ENCODE measurements at places on chromosomes 1 and 21.

GRCh38 chr1:20723537-20724363 lies 5.9 kb upstream of the KIF17 start:
- H3K27ac ChIP-seq, result no peak overlapping the region
- no peaks in the 10 kb centered on the region for H3K36me3 ChIP-seq
- H3K27me3 ChIP-seq, result peaks cover 33% of the 10 kb centered on the region
- no peak for DNase-seq
- H3K4me1 ChIP-seq, result peaks cover 23% of the 10 kb centered on the region
- H3K4me3 ChIP-seq, result no peak overlapping the region

GRCh38 chr1:212667223-212668139 lies 32.2 kb downstream of the BATF3 start:
- H3K27ac ChIP-seq, result peak overlapping the region; percentile 93
- no peak for DNase-seq
- peaks cover 9% of the 10 kb centered on the region for H3K27me3 ChIP-seq
- H3K36me3 ChIP-seq, result no peaks in the 10 kb centered on the region
- peaks cover 31% of the 10 kb centered on the region for H3K4me1 ChIP-seq

- no peak overlapping the region for H3K4me3 ChIP-seq
- H3K4me1 ChIP-seq, result peaks cover 90% of the 10 kb centered on the region
These were observed 40.4 kb downstream of the KCNJ15 start for GRCh38 chr21:38297194-38297631.

- peaks cover 13% of the 10 kb centered on the region for H3K27me3 ChIP-seq
- peaks cover 19% of the 10 kb centered on the region for H3K4me1 ChIP-seq
- no peaks in the 10 kb centered on the region for H3K36me3 ChIP-seq
These were observed 15.2 kb downstream of the PM20D1 start for GRCh38 chr1:205834751-205835150.
